Skin of body (tissue), 3 donors: ENCODE measurements at places on chromosomes 2 and 18. TPM values are rescaled to one million over a fixed set of nuclear protein-coding genes. Genes with fewer than 3 reads are reported as not detected.

DNA sequence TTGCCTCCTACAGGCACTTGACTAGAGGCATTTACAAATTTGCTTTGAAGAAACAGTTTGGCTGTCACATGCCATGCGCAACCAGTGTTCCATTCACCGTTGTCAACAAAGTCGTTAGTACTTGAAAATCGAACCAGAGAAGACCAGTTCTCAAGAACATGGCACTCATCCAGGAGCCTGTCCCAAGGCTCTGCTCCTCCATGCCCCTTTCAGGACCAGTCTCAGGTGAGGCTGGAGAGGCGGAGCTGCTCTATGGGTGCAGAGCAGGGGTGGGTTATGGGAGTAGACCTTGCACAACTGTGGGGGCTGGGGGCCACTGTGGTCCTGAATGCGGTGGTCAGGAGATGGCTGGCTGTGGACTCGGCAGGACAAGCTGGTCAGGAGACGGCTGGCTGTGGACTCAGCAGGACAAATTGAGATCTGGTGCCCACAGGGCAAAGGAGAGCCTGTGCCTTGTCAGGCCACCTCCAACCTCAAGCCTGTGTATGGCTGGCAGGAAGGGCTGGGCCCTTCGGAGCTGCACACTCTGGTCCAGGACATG lies 12.3 kb upstream of the ATP9B start:
- DNase-seq = no peak

DNA sequence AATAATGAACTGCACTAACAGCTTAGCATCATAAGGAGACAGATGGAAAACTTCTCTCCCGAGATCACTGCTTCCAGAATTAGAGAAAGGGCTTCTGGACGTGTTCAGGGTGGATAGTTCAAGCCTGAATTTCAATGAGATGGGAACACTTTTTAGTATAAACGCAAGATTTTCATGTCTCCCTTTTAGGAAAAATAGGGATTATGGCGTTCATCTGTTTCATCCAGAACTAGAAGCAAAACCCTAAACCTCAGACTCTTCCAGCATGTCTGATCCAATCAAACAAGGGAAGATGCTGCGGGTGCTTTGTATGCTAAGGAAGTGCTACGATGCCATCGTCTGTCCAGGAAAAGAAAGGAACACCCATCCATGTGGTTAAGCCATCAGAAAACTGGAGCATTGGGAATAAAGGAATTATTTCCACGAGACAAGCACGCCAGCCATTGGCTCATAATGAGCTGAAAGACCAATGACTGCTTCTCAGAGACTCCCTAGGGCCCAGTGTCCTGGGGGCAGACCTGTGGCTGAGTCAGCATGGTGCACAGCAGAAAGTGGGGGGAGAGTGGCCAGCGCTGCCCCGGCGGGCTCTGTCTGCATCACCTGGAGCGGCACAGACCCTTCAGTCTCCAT lies 65.9 kb upstream of the AFF3 start:
- DNase-seq = peak; percentile 43

DNA sequence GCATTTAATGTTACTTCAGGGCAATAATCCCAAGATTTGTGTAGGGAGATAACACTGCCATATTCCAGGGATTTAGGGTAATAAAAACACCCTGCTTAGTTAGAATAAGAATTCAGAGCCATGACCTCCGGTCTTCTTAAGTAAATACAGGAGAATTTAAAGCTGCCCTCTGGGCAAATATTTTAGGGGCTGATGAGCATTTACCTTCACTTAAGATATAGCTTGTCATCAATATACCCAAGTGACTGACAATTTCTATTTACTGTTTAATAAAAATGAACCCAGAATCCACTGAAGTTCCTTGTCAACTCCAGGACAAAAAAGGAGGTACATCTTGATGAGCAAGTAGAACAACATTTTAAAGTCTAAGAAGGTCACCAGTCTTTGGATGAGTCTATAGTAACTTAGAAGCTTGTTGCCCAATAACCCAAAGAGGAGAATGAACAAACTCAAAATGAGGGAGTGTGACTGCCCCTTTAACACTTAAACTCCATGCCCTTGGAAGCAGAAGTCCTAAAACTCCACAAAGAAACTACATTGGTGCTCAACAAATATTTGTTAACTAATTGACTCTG lies 24.3 kb upstream of the IKZF2 start:
- no peak for DNase-seq

DNA sequence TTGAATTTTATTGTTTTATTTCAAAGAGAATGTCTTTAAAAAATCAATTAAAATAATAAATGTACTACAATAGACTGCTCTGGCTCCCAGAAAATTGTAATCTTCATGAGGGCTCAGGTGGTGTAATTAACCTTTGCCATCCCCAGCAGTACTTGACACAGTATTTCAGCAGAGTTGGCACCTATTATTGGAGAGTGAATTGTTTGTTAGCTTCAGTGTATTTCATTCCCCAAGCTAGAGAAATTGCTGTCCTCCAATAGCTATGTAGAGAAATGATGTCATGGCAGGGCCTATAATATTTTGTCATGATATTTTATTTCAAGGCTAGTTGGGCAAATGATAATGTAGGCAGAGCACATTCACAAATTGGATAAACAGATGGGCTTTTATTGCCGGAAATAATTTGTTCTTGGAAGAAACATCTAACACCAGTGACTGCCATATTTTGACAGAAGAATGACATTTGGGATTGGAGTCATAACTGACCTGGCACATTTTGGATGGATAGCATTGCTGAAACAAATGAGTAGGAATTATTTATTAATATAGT lies 712.0 kb upstream of the NXPH2 start:
- no peak for DNase-seq

The SERPINB5 gene
- total RNA-seq = 130 TPM

The RNF181 gene
- 57.6 TPM for total RNA-seq

The TUBB8B gene
- not detected for total RNA-seq
